ENCODE measurements at places on chromosomes 7 and 10.

GRCh38 chr10:120493411-120494312 is 36.6 kb downstream of the PLPP4 start:
- no peak for ATAC-seq

DNA sequence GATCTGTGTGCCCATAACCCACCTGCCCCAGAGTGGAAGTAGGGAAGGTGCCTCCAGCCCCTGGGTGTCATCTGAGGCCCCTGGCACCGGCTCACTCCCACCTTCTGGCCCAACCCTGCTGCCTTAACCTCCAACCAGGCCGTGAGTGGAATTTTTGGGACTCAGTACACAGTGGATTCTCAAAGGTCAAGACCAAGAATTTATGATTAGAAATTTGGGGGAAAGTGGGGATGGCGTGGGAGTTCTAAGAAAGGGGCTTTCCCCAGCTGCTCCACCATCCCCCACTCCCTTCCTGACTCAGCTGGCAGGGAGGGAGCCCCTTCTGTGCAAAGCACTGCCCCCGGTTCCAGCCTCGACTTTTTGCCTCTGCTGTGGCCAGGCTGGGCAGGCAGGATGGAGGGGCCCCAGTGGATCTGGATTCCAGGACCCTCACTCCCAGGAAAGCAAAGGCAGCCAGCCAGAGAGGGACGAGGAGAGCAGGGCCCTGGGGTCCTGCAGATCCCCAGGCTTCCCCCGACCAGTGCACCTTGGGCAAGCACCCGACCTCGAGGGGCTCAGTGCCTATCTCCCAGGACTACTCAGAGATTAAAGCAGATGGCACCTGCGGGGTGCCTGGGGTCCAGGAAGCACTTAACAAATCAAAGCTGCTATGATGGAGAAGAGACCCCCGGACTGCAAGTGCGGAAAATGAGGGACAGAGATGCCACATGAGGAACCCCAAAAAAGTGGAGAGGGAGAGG is 12.8 kb downstream of the SPOCK2 start:
- no peak for ATAC-seq

GRCh38 chr7:19378345-19378714 is 233.1 kb upstream of the FERD3L start:
- no peak for ATAC-seq

DNA sequence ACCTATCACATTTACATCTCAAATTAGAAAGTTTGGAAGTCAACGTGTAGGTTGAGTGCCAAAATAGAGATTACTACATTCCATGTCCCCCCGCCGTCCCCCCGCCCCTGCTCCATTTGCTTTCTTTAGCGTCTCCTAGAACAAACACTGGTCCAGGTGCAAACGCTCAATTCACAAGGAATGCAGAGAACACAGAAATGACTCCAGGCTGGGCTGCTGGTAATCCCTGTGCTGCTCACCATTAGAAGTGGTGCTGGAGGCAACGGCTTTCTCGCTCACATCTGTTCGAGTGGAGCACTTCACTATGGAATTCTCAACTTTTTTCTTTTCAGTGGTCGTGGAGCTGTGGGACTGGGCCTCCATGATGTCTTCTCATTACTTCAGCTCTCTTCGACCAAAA is 14.1 kb downstream of the GLI3 start:
- ATAC-seq = no peak

DNA sequence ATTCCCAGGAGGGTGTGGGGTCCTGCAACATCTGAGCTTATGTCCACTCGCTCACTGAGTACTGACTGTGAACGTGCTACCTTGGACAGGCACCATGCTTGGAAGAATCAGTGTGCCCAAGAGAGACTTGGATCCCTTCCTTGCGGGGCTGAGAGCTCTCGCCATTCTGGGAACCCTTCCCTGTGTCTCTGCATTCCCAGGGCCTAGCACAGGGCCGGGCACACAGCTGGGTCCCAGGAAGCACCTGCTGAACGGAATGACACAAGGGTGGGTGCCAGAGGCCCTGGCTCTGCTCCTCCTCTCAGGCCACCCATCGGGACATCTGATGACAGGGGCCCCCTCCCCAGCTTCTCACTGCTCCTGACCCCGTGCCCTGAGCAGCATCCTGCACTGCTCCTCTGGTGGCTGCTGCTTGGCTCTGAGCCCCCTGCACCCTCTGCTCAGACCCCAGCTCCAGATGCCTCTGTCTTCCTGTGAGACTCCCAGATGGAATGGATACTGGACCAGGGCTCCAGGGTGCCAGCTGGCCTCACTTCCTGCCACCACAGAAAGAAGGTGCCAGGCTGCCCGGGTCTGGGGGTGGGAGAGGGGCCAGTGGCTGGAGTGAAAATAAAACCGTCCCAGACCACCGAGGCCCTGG is 129.6 kb downstream of the NEURL1 start:
- ATAC-seq = no peak

GRCh38 chr7:83248000-83248399 is 85.3 kb upstream of the PCLO start:
- no peak for ATAC-seq

DNA sequence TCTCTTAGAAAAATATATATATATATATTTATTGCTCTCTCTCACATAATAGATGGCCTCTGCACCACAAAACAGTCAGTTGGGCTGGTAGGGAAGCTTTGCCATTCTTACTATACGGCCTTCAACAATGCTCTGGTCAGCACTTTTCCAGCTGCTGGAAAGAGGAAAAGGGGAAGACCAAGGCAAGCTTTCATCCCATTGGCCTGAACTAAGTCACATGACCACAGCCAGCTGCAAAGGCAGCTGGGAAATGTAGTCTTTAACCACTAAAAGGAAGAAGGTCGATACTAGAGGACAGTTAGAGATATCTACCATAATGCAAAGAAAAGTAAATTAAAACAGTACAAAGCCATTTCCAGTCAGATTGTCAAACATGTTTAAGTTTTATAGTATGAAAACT is 58.4 kb upstream of the MACROH2A2 start:
- no peak for ATAC-seq

DNA sequence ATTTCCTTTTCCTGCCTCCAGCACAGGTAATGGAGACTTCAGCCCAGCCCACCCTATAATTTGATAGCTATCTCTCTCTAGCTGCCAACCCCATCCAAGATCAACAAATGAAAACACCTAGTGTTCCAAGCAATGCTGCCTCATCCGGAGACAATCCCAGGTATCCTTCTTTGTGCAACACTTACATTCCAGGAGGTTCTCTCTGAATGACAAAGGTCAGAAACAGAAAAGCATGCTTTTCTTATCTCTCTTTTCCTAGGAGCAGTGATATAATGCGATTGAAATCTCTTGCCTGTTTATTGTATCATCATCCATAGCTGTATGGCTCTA is 699.3 kb downstream of the INHBA start:
- ATAC-seq = no peak
